Hepatocyte (in vitro differentiated cells): ENCODE measurements at places on chromosomes 2 and 18. TPM values are rescaled to one million over a fixed set of nuclear protein-coding genes. Genes with fewer than 3 reads are reported as not detected.
A peak's percentile ranks its signal among the peaks of the same experiment; 100 is the strongest.

- no peaks in the 10 kb centered on the region for H3K36me3 ChIP-seq
- no peak overlapping the region for H3K27ac ChIP-seq
- DNase-seq, result no peak
- no peaks in the 10 kb centered on the region for H3K4me1 ChIP-seq
Observed at GRCh38 chr2:182745061-182745460, 29.0 kb downstream of the DNAJC10 start.

DNA sequence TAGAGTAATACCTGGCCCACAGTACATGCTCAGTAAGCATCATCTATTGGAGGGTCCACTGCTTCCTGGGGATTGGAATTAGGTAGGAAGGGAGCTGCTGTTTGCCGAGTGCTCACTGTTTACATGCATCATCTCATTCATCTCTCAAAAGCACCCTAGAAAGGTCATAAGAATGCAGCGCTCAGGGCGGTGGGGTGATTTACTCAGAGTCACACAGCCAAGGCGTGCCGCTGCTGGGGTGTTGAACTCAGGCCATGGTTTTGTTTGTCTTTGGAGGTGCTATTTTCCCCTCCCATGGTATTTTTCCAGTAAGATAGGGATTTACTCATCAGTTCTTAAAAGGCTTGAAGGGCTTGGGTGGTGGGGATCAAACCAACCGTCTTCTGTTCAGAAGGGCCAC is 227.5 kb downstream of the LDLRAD4 start:
- peaks cover 17% of the 10 kb centered on the region for H3K4me1 ChIP-seq
- peaks cover 6% of the 10 kb centered on the region for H3K27me3 ChIP-seq
- no peak overlapping the region for H3K4me3 ChIP-seq
- DNase-seq, result no peak
- no peak overlapping the region for H3K27ac ChIP-seq
- H3K36me3 ChIP-seq, result no peaks in the 10 kb centered on the region

- no peak overlapping the region for H3K4me3 ChIP-seq
- H3K4me1 ChIP-seq, result peaks cover 6% of the 10 kb centered on the region
- no peaks in the 10 kb centered on the region for H3K27me3 ChIP-seq
- DNase-seq, result peak; percentile 19
- H3K27ac ChIP-seq, result no peak overlapping the region
Observed at GRCh38 chr2:158755310-158756087, 39.6 kb upstream of the DAPL1 start.

DNA sequence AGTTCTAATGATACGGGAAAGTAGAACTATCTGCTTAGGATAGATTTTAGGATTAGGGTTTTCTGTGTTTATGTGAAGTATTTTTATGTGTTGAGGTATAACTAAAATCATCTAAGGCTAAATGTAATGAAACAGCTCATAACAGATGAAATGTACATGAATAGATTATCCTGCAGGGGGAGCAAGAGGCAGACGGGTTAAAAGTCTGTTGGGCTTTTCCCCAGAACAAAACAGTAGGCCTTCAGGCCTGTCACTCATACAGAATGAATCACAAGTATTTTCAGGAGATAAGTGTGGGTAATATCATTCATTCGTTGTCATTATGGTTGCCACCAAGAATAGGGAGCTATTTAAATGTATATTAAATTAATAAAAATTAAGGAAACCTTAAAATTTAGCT is 107.9 kb upstream of the IL1R2 start:
- no peak overlapping the region for H3K27ac ChIP-seq
- peak; percentile 72 for DNase-seq
- H3K4me1 ChIP-seq, result peaks cover 8% of the 10 kb centered on the region
- no peak overlapping the region for H3K4me3 ChIP-seq
- no peaks in the 10 kb centered on the region for H3K36me3 ChIP-seq

DNA sequence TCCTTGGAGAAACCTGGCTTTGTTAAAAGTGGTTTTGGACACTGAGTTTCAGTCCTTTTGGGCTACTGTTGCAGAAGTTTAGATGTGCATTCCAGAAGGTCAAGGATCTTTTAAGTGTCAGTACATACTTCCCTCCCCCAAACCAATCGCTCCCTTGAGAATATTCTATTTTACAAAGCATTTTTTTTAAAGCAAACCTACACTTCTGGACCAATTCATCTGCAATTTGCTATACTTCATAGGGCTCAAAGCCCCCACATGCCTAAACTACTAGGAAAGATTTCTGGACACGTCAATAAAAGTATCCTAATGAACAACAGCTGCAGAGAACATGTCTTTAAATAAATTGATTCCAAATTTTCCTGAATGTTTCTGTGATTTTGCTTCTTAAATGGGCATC is 157.6 kb downstream of the RDH14 start:
- H3K4me1 ChIP-seq, result peaks cover 8% of the 10 kb centered on the region
- H3K4me3 ChIP-seq, result no peak overlapping the region

DNA sequence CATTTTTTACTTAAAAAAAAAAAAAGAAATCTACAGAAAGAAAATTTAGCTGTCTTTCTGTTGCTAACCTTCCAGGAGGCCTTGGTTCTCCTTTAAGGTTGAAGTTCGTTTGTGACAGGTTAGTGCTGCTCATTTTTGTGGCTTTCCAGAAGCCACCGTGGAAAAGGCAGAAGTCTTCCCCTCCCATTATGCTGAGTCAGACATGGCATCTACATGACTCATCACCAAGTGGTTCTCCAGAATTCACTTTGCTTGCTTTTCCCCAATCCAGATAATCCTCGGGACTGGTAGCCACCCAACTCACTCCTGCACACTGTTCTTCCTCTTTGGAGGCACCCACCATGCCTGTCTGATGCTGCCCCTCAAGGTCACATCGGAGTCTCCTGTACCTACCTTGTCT is 228.7 kb downstream of the PIK3C3 start:
- no peaks in the 10 kb centered on the region for H3K27me3 ChIP-seq
- H3K4me1 ChIP-seq, result no peaks in the 10 kb centered on the region
- H3K36me3 ChIP-seq, result no peaks in the 10 kb centered on the region
- DNase-seq, result peak; percentile 21
- peak overlapping the region; percentile 24 for H3K27ac ChIP-seq

- H3K4me3 ChIP-seq, result no peak overlapping the region
- H3K4me1 ChIP-seq, result no peaks in the 10 kb centered on the region
- no peaks in the 10 kb centered on the region for H3K27me3 ChIP-seq
- no peak for DNase-seq
- H3K36me3 ChIP-seq, result no peaks in the 10 kb centered on the region
Observed at GRCh38 chr2:108554528-108554927, 20.3 kb downstream of the LIMS1 start.

DNA sequence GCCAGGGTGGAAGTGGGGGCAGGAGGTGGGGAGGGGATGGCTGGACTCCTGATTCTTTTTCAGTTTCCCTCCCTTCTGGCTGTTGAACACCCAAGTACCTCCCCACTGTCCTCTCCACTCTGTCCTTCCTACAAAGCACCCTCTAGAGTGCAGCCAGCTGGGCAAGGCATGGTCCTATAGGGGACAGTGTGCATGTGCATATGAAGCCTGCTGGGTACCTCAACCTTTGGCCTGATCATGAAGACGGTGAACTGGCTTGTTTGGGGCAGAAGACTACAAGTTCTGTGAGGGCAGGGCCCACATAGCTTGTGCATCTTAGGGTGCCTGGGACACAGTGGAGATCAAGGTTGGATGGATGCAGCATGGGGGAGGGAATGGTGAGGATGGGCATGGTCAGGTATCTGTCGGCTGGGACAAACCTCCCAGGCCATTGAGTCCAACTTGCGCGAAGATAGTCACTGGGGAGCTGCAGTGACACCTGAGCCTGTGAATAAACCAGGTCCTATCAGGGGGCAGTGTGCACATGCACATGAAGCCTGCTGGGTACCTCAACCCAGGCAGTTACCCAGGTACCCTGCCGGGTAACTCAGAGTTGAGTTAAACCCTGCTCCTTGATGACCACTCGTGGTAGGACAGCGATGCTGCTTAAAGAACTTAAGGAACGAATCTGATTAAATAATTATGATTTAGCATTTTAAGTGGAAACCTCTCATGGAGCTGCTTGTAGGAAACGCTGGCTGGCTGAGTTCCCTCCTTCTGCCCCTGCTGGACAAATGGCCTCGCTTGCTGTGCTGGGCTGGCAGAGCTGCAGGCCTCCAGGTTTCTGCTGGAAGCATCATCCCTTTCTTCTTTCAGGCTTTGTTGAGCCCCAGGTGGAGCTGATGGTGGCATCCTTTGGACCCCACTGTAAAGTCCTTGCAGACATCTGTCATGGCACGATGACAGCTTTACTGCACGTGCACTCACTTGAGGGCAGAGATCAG is 84.0 kb downstream of the POLR1A start:
- H3K27me3 ChIP-seq, result no peaks in the 10 kb centered on the region
- DNase-seq, result no peak
- H3K36me3 ChIP-seq, result no peaks in the 10 kb centered on the region
- no peak overlapping the region for H3K4me3 ChIP-seq
- no peak overlapping the region for H3K27ac ChIP-seq

DNA sequence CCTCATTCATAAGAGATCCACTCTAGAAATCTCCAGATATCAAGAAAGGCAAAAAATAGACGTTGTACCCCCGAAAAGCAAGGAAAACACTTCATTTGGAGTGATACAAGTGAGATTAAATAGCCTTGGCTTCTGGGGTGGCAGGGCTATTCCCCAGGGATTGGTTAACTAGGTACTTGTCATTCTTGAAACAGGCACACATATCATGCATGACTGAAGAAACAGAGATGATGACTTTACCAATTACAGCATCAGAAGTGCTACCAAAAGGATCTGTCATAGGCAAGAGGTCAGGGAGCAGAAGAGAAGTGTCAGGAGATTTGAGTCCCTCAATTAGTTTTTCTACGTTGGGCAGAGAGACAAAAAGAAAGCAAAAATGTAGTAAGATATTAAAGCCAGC is 45.2 kb upstream of the NFU1 start:
- H3K27me3 ChIP-seq, result no peaks in the 10 kb centered on the region
- H3K27ac ChIP-seq, result no peak overlapping the region
- no peak overlapping the region for H3K4me3 ChIP-seq
- peaks cover 9% of the 10 kb centered on the region for H3K4me1 ChIP-seq
- DNase-seq, result no peak

GRCh38 chr2:241050624-241051577 is 51.2 kb downstream of the MTERF4 start:
- H3K4me3 ChIP-seq, result no peak overlapping the region
- no peaks in the 10 kb centered on the region for H3K27me3 ChIP-seq

DNA sequence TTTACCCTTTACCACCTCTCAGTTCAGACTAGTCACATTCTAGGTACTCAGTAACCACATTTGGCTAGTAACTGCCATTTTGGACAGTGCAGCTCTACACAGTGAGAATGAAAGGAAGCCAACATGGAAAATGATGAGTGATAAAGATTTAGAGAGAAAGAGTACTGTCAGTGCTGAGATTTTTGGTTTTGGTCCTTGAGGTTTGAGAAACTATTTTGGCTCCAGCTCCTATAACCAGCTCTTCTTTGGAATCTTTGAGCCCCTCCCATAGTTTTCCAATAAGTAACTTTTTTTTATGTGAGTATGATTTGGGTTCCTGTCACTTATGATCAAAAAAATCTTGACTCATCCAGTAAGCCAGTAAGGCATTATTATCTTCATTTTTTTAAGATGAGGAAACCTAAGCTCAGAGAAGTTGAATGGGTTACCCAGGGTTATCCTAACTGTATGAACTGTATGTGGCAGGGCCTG is 173.0 kb downstream of the BABAM2 start:
- H3K4me3 ChIP-seq, result no peak overlapping the region
- peaks cover 3% of the 10 kb centered on the region for H3K4me1 ChIP-seq
- no peak for DNase-seq

DNA sequence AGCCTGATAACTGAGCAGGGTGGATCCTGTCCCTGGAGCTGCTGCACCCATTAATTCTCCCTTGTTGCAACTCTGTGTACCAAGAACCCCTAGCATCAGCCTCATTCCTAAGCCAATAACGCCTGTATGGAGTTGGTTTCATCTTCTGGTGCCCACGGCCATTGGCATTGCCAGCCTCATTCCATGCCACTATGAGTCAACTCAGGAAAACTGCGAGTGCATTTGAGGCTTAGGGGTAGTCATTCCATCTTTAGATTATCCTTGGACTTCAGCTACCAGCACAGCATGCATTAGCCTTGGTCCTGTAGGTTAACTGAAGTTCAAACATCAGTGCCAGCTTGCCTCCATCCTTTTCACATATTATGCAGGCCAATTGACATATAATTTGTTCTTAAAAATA is 1.4 kb upstream of the TRIM54 start:
- H3K27ac ChIP-seq, result no peak overlapping the region
- no peak for DNase-seq
- no peaks in the 10 kb centered on the region for H3K36me3 ChIP-seq
- H3K27me3 ChIP-seq, result peaks cover 17% of the 10 kb centered on the region
- no peaks in the 10 kb centered on the region for H3K4me1 ChIP-seq

GRCh38 chr2:48605482-48606175 is 12.0 kb upstream of the GTF2A1L start:
- no peak overlapping the region for H3K4me3 ChIP-seq
- DNase-seq, result no peak
- no peaks in the 10 kb centered on the region for H3K4me1 ChIP-seq
- no peaks in the 10 kb centered on the region for H3K36me3 ChIP-seq

DNA sequence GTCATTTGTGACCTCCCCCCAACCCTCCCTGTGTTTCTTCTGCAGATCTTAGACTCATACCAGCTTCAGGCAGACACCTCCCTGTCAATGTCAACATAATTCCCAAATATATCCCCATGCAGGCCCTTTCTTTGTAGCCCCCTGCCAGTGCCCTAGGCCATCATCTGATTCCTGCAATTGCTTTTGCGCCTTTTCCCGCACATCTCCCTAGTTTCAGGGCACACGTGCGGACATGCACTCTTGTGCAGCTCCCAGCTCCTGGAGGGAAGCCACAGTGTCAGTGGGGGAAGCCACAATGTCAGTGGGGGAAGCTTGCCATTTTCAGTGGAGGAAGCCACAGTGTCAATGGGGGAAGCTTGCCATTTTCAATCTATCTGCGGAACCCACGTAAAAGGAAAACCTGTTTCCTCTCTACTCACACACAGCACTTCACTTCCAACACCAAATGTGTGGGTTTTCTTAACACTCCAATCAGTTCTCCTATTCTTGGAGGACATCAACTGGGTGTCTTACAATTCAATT is 256.4 kb downstream of the ACKR3 start:
- no peak for DNase-seq
- H3K4me3 ChIP-seq, result no peak overlapping the region
- no peaks in the 10 kb centered on the region for H3K36me3 ChIP-seq
- H3K27me3 ChIP-seq, result no peaks in the 10 kb centered on the region
- H3K4me1 ChIP-seq, result peaks cover 27% of the 10 kb centered on the region

GRCh38 chr2:1721706-1722646 is 22.3 kb downstream of the PXDN start:
- H3K27ac ChIP-seq, result peak overlapping the region; percentile 60
- H3K4me1 ChIP-seq, result peaks cover 8% of the 10 kb centered on the region
- no peak overlapping the region for H3K4me3 ChIP-seq

- no peaks in the 10 kb centered on the region for H3K36me3 ChIP-seq
- no peaks in the 10 kb centered on the region for H3K27me3 ChIP-seq
- H3K27ac ChIP-seq, result peak overlapping the region; percentile 31
- DNase-seq, result no peak
Observed at GRCh38 chr2:25323042-25323514, 18.6 kb downstream of the DNMT3A start.

GRCh38 chr2:85251070-85251616 is 76.6 kb downstream of the TGOLN2 start:
- no peaks in the 10 kb centered on the region for H3K27me3 ChIP-seq
- no peak for DNase-seq
- no peak overlapping the region for H3K27ac ChIP-seq
- no peaks in the 10 kb centered on the region for H3K36me3 ChIP-seq
- peaks cover 51% of the 10 kb centered on the region for H3K4me1 ChIP-seq

- H3K36me3 ChIP-seq, result no peaks in the 10 kb centered on the region
- H3K27ac ChIP-seq, result no peak overlapping the region
- DNase-seq, result no peak
- no peaks in the 10 kb centered on the region for H3K4me1 ChIP-seq
Observed at GRCh38 chr2:62785810-62786597, 80.5 kb downstream of the EHBP1 start.

The HS1BP3 gene
- 25.8 and 26.8 TPM in 2 replicates for total RNA-seq

The NT5DC4 gene
- 1.2 and 2.7 TPM in 2 replicates for total RNA-seq

The APCDD1 gene
- 69.6 and 80.8 TPM in 2 replicates for total RNA-seq

The SP5 gene
- total RNA-seq, result 1.0 and 1.9 TPM in 2 replicates

The SP9 gene
- total RNA-seq, result not detected in 2 replicates

The ME2 gene
- total RNA-seq, result 45.8 and 52.9 TPM in 2 replicates
